ENCODE measurements at places on chromosomes 13 and 19.

GRCh38 chr13:42977219-42977659, 14.8 kb downstream of the EPSTI1 start:
- no peak for DNase-seq

- no peak for DNase-seq
Observed at GRCh38 chr19:10230173-10230860, 814 bp downstream of the S1PR2 start.

DNA sequence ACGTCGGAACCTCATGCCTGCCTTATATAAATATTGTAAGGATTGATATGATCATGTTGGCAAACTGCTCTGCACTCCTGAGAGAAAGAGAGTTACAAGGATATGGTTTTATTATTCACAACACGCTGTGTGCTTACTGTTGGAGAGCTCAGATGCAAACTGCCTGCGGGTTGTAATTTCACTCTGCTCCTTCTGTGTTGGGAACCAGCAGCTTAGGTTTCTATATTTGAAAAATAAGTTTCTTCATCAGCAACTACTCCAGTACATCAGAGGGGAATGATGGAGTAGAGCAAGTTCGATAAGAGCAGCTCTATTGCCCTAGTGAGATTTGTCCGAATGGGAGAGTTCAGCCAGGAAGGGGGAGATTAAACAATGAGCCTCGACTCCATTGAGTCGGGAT, 106.9 kb upstream of the UBL3 start:
- DNase-seq: no peak

DNA sequence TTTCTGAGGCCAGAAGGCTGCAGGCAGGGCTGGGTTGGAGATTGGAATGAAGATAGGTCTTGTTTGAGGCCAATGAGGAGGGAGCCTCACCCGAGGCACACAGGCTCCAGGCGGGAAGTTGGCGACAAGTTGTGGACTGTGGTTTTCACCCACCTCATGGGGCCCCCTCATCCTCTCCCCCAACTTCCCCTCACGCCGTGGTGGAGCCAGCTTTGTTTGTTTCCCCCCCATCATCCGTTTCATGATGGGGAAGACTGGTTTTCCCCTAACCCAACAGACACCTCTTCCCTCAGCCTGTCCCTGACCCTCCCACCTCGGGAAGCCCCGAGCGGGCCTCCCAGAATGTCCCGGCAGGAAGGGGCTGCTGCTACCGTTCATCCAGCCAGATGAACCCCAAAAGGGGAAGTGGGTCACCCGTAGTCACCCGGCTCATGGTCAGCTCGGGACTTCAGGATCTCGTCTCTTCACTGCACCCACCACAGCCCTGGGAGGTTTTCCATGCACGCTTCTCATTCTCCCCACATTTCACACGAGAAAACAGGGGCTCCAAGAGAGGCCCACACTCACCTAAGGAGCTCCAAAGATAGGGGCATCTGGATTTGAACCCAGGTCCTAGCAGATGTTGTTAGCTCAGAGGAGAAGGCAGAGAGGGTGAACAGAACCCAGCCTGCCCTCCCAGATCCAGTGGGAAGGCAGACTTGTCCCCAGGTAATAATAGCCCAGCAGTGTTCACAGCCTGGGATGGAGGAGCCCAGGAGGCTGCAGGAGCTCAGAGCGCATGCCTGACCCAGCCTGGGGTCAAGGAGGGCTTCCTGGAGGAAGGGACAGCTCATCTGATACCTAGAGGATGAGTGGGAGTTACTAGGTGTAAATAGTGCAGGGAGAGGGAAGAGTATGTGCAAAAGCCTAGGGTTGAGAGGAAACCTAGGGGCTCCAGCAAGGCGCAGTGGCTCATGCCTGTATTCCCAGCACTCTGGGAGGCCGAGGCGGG, 23.5 kb downstream of the CEACAM16 start:
- no peak for DNase-seq

DNA sequence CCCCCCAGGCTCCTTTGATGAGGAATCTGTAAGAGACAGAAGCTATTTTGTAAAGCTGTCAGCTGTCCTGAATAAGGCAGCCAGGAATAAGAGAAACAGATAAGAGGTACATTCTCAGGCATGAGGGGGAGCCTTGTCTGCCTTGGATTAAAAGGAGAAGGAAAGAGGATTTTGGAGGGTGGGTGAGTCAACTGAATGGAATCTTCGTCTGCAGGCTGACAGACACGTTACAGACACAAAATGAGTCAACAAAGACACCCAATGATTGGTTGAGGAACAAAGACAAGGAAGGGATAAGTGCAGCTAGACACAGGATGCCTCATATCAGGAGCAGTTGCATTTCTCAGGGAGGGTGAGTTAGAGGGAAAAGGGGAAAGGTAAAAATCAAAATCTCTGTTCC, 162.5 kb downstream of the OLFM4 start:
- no peak for DNase-seq

GRCh38 chr13:94120878-94121277, 358.6 kb downstream of the DCT start:
- DNase-seq: no peak

DNA sequence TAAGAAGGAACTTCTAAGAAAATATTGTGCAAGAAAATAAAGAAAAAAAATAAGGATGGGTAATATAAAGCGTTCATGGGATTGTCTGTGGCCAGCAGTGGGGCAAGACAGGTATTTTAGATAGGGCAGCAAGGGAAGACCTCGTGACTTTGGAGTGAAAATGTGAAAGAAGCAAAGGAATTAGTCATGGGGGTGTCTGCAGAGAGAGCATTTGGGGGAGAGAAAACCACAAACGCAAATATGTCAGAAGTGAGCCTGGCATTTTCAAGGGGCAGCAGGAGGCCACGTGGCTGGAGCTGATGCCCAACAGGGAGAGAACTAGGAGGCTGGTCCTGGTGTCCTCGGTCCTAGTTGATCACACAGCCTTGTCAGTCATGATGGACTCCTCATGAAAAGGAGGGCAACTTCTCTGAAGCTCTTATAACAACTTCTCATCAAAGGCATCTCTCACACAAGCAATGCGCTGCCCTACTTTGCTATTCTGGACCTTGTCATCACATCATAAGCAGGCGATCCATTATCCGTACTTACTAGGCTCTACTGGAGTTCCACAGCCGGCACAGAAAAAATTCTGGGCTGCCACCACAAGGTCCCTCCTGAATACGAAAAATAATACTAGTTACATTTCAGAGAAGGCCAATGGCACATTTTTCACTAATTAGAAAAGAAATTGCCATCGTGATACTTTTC, 31.0 kb downstream of the RUBCNL start:
- DNase-seq: no peak

GRCh38 chr19:18231775-18232174, 5.5 kb upstream of the PDE4C start:
- no peak for DNase-seq

DNA sequence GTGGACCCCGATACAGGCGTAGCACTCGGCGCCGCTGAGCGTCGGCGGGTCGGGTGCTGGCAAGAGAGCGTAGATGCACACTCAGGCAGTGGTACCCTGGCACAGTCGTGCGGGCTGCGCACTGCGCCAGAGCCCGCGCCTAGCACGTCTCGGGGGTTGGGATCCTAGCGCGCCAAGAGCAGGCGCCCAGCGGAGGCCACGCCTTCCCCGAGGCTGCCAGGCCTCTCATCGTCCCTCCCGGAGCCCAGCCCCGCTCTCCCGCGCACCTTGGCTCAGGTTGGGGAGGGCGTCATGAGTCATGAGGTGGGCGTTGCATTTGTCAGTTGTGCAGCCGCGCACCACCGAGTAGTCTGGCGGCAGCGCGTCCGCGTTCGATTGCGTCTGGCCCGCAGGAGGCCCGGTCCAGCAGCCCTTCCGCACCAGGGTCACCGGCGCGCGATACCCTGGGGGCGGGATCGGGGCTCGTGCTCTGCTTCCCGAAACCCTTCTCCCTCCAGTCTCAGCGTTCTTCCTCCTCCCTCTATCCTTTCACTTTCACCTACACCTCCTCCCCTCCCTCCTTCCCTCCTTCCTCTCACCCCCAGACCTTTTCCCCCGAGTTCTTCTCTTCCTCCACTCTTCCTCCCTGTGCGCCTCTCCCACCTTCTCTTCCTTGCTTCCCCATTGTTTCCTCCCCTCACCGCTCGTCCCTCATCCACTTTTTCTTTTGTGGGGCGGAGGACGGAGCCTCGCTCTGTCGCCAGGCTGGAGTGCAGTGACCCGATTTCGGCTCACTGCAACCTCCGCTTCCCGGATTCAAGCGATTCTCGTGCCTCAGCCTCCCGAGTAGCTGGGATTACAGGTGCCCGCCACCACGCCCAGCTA, 3.5 kb downstream of the LYPD5 start:
- no peak for DNase-seq

- no peak for DNase-seq
Observed at GRCh38 chr13:59451236-59451635, 712.5 kb downstream of the DIAPH3 start.

- no peak for DNase-seq
Observed at GRCh38 chr13:52954838-52955237, 73.8 kb upstream of the OLFM4 start.

DNA sequence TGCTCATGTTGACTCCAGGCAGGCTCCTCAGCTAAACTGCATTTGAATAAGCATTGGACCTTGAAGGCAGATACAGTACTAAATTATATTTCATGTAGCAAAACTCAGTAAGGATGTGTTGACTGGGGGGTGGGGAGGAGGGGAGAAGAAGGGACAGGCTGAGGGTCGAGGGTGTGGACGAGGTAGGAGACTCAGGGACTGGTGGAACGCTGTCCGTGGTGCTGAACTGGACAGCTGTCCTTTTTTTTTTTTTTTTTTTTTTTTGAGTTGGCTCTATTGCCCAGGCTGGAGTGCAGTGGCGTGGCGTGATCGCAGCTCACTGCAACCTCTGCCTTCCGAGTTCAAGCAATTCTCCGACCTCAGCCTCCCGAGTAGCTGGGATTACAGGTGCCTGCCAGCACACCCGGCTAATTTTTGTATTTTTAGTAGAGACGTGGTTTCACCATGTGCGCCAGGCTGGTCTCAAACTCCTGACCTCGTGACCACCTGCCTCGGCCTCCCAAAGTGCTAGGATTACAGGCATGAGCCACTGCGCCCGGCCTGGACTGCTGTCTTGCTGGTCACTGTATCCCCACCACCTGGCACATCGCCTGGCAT, 33.2 kb upstream of the CASP14 start:
- DNase-seq: no peak

Measured in stimulated activated CD8-positive, alpha-beta memory T cell treated with anti-CD3 and anti-CD28 coated beads, Interleukin-4, amount 100 ng/mL, for 1 hour (primary cell).